SW 1271 (cell line): ENCODE measurements at places on chromosomes 12 and 14.
A peak's percentile ranks its signal among the peaks of the same experiment; 100 is the strongest.

GRCh38 chr12:19242581-19242980 lies 113.0 kb downstream of the PLEKHA5 start:
- no peak for DNase-seq

- DNase-seq, result peak; percentile 5
These were observed 51.5 kb downstream of the DCAF5 start for GRCh38 chr14:69101331-69101826.

GRCh38 chr14:103308717-103309616 lies 25.1 kb upstream of the EIF5 start:
- no peak for DNase-seq

DNA sequence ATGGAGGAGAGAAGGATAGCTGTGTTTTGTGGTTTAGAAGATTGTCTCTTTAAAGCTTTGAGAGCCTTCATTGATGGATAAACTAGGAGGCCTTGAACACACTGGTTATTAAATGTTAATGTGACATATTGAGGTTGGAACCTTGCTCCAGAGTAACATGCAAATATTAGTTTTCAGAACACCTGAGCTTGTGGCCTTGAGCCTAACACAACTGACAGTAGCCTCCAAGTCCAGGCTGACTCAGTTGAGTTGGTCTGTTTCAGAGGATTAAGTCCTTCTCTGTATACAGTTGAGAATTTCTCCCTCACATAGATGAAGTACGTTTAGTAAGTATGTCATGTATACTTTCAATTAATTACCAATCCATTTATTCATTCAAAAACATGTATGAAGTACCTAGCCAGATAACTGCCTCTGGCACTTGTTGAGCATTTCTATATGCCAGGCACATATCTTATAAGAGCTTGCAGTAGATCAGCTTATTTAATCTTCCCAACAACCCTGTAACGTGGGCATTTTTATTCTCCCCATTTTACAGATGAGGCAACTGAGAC lies 63.5 kb downstream of the ELK3 start:
- no peak for DNase-seq

DNA sequence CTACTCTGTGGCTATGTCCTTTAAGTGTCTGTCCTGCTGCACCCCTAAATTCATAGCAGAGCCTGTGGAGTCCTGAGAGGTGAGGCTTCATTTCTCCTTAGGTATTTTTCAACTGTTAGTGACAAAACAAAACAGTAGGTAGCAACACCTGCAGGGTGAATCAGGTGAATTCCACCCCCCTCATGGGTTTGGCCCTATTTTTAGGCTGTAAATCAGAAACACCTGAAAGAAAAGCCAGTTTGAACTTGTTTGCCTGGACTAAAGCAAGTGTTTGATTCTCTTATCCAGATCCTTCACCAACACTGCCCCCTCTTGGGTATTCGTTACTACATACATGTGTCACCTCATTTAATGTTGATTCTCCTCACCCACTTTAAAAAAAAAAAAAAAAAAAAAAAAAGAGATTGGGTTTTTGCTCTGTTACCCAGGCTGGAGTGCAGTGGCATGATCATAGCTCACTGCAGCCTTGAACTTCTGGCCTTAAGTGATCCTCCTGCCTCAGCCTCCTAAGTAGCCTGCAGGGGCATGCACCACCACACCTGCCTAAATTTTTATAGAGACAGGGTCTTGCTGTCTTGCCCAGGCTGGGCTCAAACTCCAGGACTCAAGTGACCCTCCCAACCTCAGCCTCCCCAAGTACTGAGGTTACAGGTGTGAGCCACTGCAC lies 10.3 kb downstream of the TBPL2 start:
- peak; percentile 64 for DNase-seq

- DNase-seq, result no peak
These were observed 8.3 kb upstream of the PLEK2 start for GRCh38 chr14:67420102-67420739.

- no peak for DNase-seq
These were observed 98.4 kb downstream of the APAF1 start for GRCh38 chr12:98743362-98743953.

- no peak for DNase-seq
These were observed 42.9 kb upstream of the FAM222A start for GRCh38 chr12:109670731-109671130.

DNA sequence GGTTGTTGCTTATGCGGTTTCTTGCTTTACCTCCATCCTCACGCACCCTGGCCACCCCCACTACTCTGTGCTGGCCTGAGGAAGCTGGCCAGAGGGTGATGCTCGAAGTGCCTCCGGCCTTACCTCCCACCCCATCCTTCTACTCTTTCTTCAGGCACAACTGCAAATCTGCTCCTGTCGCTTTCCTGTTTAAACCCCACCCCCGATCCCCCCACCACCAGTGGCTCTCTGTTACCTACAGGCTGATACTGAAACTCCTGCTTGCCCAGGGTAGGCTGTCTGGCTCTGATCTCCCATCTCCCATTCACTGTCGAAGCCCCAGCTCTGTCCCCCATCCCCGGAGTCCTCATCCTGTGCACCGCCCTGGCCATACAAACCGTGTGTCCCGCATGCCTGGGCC lies 111.5 kb downstream of the PRMT8 start:
- no peak for DNase-seq

DNA sequence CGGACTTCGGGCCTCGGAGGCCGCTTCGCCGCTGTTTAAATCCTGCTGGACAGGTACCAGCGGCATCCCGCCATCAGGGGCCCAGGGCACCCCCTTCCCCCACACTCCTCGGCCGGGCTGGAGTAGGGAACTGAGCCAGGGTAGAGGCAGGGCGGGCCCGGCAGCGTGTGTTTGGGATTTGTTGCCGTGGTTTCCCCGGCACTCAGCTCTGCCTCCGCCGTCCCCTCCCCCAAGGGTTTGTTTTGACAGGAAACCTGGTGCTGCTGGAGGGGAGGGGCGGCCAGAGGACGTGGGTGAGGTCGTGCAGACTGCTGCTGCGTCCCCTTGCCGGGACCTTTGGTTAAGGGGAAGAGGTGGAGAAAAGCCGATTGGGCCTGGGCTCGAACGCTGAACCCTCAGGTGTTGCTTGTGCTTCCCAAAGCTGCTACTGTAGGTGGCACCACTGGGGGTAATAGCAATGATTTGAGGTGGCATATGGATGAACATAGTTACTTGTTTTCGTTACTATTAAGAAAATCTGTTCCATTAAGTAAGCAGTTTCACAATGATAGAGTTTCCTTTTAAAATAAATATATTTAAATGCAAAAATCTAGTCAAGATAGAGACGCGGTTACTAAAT lies 778 bp downstream of the TCP11L2 start:
- DNase-seq, result no peak

GRCh38 chr12:68446901-68447796 lies 115.0 kb upstream of the MDM1 start:
- DNase-seq, result no peak

DNA sequence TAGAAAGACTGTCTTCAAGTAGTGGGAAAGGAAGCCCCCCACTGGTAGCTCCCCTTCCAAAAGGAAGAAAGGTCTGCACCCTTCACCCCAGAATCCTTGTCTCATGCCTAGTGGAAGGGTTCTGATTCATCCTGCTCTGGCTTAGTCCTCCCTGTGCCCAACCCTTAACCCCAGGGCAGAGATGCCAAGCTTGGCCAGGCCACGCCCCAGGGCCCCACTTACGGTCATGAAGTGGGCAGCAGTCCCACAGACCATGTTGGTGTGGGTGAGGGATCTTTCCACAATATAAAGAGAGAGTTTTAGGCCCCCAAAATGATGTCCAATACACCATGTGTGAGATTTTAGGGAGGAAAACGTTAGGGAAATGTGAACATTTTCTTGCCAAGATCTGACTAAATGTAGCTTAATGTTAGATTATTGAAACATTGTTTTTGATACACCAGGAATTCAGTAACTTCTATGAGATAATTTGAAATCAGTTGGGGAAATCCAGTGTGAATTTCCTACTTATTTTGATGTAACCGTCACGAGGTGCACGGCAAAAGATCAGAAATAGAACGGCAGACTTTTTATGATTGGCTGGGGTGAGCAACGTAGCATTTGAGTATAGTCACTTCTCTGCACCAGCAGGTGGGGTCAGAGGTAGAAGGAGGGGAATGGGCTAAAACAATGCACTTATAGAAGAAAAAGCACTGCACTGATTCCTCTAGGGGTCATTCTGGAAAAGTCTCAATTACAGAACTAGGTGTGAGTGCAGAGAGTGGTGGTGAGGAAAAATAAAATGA lies 8.2 kb upstream of the SSPN start:
- no peak for DNase-seq

- no peak for DNase-seq
These were observed 62.9 kb downstream of the MARK3 start for GRCh38 chr14:103448097-103448496.

- no peak for DNase-seq
These were observed 141.0 kb downstream of the SLC16A7 start for GRCh38 chr12:59736786-59737185.

DNA sequence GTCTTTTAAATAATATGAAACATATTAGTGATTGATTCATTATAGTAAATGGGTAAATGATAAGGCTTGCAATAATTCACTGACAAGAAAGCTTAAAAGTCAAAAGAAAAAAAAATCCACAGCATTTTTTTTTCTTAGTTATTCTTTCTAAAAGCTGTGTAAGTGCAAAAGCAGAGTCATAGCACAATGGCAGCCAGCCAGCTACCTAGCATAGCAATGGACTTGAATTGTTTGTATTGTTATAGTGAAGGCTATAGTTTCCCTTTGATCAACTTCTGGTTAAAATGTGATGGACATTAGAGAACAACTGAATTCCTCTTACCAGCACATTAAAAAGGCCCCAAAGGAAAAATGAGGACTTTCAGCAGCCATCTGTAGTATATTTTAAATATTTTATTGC lies 232.1 kb downstream of the NAV3 start:
- DNase-seq, result no peak

GRCh38 chr14:79334272-79334671 lies 877.0 kb downstream of the DIO2 start:
- DNase-seq, result no peak

DNA sequence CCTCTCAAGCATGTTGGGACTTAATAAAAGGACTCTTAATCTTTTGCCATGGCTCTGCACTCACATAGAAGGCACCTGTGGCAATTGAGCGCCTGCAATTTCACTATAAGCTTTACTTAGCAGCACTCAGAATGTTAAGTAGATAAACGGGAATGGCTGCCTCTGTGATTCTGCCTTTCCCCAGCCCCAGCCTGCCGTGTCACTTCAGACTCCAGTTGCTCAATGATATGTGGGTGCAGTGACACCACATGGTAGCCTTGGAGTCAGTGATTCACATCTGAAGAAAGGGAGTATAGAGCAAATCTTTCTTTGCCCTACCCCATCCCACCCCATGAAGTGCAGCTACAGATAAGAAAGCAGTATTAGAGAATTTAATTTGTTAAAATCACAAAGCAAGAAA lies 96.1 kb downstream of the ZFC3H1 start:
- DNase-seq, result no peak

GRCh38 chr14:20118795-20119194 lies 8.3 kb downstream of the OR4K17 start:
- DNase-seq, result no peak

DNA sequence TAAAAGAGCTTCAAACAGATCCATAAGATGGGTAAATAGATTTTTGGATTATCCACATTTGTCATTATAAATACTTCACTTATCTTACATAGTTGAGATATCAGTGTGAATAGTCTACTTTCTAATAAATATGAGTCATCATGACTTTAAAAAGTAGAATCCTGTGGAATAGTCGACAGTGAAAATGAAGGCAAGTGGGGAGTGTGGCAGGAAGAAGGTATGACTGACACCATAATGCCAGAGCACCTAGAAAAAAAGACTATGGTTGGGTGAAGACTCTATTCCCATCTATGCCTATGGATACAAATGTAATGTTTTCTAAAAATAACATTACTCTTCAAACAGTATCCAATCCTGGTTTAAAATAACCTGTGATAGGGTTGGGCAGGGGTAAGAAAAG lies 117.5 kb downstream of the MDGA2 start:
- DNase-seq, result no peak

- no peak for DNase-seq
These were observed 53.0 kb downstream of the WSCD2 start for GRCh38 chr12:108182096-108182495.

DNA sequence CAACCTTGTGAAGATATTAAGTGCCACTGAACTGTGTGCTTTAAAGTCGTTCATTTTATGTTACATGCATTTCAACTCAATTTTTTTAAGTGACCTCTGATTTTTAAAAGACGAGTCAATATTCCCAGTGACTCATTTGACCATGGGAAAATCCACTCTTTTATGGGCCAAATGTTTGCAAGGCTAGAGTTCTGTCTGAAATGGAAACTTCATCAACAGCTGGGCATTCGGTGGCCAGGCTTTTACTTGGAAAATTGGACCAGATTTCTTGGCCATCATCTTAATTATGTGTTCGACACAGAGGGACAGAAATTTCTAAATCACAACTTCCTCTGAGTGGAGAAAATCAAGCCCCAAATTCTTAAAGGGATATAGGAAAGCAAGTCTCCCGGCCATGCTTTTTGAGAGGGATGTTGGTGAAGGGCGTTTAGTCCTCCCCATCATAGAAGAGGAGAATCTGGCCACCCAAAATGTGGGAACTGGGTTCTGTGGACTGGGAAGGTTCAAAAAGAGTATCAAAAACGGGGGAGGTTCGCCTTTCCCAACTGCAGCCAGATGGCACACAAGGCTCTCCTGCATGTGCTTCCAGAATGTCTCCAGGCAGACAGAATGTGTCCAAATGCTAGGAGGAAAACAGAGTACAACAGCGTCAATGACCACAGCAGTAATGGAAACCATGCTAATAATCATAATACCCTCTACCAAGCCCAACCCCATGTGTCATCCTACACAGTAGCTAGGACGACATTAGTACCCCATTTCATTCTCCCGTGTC lies 40.9 kb upstream of the FZD10 start:
- DNase-seq, result no peak

GRCh38 chr12:62258941-62259630 lies 1.1 kb upstream of the USP15 start:
- no peak for DNase-seq

DNA sequence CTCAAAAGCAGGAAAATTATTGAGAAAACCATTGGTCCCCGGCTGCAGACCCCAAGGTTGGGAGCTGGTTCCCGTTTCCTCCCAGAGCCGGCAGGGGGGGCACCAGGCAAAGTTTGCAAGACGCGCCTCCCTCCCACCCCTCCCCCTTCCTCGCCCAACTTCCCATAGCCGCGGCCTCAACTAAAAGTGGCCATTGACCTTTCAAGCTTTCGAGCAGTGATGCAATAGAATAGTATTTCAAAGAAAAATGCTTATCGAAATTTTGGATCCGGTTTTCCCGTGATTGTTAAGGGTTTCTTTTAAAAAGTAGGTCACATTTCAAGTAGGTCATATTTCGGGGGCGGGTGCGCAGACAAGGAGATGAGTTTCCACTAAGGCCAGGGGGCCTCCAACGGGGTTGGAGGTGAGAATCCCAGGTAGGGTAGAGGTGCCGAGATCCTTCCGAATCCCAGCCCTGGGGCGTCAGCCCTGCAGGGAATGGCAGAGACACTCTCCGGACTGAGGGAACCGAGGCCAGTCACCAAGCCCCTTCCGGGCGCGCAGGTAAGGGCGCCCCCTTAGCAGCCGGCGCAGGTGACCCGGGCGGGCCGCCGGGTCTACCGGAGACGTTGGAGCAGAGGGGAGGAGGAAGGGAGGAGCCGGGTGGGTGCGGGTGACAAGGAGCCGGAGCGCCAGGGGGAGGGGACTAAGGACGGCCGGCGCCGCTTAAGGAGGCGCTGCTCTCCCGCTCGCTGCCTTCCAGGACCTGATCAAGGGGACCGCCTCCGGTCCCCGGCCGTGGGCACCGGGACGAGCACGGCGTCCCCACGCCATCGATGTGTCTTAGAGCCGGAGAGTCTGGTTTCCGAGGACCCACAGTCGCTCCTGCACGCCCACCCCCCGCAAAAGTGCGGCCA lies 2.6 kb upstream of the SOCS2 start:
- peak; percentile 68 for DNase-seq

GRCh38 chr14:69999261-69999674 lies 120.1 kb downstream of the SMOC1 start:
- DNase-seq, result no peak

GRCh38 chr12:127165567-127166392 lies 1101.2 kb upstream of the TMEM132C start:
- DNase-seq, result peak; percentile 87
